ENCODE measurements at places on chromosomes 3 and 15. TPM values are rescaled to one million over a fixed set of nuclear protein-coding genes. Genes with fewer than 3 reads are reported as not detected.

MINAR1 gene
- not detected for polyA plus RNA-seq

TNFSF10 gene
- polyA plus RNA-seq = 89.4 TPM

ARNT2 gene
- polyA plus RNA-seq = not detected

GOLGA6B gene
- not detected for polyA plus RNA-seq

SLC22A14 gene
- 0.10 TPM for polyA plus RNA-seq

ENTPD3 gene
- polyA plus RNA-seq = not detected

ACKR4 gene
- polyA plus RNA-seq = 0.22 TPM

THRB gene
- 0.03 TPM for polyA plus RNA-seq

BMF gene
- 0.99 TPM for polyA plus RNA-seq

IL17RE gene
- 0.65 TPM for polyA plus RNA-seq

LRRC15 gene
- not detected for polyA plus RNA-seq

LRCH3 gene
- 21.5 TPM for polyA plus RNA-seq

KBTBD8 gene
- polyA plus RNA-seq = 1.6 TPM

PODXL2 gene
- polyA plus RNA-seq = 8.0 TPM

DNA sequence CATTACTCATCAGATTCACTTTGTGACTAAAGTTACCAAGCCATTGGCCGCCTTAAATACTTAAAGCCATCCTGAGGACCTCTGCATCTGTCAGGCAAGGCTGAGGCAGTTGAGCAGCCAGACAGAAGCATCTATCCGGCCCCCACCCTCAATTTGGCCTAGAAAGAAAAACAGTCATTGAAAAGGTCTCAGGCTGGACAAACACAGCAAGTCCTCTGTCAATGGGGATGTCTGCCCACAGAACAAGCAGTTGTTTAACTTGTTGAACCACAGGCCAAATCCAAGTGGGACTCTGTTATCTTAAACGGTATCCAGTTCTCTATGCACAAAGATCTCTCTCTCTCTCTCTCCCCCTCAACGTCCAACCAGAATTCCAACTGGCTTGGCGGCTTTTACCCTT lies 2.8 kb downstream of the ZIC4 start:
- no peak for DNase-seq

DNA sequence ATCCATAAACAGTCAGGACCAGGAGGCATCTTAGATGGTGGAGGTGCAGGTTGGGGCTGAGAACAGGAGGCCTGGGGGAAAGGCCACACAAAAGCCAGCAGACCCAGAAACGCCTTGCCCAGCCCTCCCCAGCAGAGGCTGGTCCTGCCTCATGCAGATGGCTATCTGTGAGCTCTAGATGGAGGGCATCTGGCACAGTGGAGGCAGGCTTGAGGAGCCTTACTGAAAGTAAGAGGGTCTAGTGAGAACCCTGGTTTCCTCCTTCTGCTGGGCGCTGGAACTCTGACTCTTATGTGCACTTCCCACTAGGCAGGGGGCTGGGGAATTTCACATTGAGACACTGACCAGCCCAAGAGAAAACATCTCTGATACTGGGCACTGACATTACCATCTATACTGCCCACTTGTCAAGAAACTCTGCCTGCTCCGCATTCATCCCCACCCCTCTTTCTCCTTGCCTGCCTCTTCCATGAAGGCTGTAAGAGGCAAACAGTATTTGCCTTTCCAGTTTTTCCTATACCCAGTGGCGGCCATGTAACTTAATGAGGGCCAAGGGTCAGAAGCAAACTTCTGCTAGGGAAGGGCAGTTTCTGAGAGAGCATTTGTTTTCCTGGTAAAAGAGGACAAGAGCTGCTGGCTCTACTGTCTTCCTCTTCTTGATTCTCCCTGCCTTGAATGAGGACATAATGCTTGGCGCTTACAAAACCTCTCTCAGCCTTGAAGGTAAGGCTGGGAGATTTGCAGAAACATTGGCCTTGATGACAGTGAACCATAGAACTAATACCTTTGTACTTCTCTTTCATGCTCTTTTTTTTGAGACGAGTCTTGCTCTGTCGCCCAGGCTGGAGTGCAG lies 4.4 kb upstream of the SCN5A start:
- no peak for DNase-seq

DNA sequence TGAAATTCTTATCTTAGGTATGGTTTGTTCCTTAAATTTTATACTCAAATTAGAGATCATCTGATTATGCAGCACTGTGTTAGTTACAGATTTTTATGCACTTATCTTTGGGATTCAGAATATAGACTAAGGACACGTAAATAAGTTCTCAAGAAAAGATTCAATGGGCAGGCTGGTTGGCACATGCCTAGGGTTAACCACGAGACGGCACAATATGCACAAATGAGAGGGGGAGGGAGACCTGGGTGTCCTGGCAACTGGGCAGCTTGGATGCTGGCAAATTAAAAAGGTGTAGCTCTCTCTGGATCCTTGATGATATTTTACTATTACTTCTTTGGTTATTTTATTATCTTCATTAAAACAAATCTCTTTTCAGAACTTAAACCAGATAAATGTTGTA lies 672 bp downstream of the AADAC start:
- no peak for DNase-seq

DNA sequence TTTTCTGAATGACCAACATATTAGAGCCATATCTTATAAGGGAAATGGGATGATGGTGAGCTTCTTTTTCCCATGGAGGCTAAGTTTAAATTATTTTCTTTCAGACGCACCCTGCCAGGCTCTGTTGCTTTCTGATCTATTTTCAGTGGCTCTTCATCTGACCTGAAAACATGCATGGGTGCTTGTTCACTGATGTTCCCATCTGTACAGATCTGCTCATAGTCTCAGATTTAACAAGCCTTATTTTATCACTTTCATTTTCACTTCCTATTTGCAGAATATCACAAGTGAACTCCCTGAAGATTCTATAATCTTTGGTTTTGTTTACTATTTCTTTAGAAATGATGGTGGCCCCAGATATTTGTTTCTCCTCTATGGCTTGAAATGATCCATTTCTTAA lies 31.1 kb upstream of the SUCLG2 start:
- peak; percentile 14 for DNase-seq

DNA sequence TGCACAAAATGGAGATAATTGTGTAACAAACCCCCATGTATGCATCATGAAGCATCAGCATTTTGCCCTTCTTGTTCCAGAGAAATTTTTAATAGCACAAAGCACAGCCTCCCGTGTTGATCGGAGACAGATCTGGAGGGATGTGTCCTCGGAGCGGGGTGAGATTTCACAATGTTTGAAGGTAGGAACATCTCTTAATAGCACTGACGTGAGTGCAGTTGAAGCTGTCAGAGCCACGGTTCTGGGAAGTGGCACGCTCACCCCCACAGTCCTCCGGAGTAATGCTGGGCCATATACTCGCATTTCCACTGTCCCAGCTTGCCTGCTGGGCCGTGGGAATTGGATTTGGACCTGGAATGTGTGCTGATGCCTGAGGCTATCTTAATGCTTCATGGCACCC lies 24.1 kb downstream of the ARPP21 start:
- DNase-seq = no peak

GRCh38 chr3:184813357-184813756 lies 1.4 kb downstream of the VPS8 start:
- DNase-seq = no peak

- DNase-seq = no peak
These were observed 5.3 kb downstream of the PLSCR2 start for GRCh38 chr3:146464005-146464595.

DNA sequence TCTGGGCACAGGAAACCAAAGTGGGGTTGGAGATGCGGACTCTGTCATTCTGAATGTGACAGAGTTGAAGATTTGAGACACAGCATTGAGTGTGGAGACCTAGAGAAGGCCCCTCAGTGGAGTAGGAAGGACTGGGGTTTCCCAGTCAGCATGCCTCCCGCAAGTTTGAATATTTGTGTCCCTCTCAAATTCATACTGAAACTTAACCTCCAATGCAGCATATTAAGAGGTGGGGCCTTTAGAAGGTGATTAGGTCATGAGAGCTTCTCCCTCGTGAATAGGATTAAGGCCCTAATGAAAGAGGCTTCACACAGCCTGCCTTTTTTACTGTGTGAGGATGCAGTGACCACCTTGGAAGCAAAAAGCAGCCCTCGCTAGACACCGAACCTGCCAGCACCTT lies 8.0 kb downstream of the HDDC3 start:
- no peak for DNase-seq

DNA sequence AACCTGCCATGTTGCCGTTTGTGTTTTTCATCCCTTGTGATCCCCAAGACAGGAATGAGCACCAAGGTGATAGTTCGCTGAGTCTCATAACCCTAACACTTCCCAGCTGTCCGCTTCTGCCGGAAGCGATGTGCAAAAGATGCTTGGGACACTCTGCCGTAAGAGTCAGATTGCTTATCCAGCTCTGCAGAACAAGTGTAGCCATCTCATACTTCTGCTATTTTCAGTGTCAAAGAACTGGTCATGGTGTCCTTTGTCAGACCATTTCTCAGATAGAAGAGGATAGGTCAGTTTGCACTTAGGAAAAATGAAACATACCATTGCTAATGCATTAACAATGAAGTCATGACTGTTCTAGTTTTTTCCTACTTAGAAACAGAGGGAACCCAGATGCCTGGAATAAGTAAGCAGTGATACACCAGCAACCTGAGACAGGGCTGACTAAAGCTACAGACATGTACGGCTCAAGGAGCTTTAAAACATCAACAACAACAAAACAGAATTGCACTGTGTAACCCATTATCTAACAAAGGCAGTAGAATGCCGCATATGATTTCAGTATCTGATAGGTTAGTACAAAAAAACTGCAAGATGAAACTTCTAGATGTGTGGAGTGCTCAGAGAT lies 134.0 kb upstream of the IL12A start:
- DNase-seq = no peak

DNA sequence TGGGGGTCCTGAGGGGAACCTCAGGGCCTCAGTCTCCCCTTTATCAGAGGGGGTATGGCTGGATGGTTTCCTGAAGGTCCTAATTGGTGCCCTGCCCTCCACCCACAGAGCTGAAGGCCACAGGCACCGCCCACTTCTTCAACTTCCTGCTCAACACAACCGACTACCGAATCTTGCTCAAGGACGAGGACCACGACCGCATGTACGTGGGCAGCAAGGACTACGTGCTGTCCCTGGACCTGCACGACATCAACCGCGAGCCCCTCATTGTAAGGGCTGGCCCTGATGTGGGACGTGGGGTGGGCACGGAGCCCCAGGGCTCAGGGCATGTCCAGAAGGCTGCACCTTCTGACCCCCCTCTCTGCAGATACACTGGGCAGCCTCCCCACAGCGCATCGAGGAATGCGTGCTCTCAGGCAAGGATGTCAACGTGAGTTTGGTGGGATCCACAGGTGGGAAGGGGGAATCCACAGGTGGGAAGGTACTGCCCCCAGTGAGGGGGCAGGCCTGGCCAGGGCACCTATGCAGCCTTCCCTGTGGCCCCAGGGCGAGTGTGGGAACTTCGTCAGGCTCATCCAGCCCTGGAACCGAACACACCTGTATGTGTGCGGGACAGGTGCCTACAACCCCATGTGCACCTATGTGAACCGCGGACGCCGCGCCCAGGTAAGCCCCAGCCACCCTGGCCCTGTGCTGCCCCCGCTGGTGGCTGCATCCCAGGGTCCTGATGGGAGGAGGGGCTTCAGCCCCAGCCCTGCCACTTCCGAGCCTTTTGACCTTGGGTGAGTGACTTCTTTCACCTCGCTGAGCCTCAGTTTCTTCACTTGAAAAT lies 17.5 kb upstream of the GNAT1 start:
- DNase-seq = no peak

DNA sequence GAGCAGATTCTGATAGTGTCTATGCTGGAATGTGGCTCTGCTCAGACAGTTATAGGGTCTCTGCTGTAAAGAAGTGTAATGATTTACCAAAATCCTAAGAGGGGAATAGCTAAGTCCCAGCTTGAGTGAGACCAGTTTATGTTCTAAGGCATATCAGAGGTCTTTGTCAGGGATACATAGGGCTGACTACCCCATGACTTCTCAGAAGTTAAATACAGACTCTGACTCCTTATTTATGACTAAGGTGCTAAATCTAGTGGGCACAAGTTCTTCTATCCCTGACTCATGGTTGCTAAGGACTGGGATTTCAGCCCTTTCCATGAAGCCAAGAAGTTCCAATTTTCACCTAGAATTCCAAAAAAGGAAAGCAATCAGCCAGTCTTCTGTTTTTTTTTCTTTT lies 192.6 kb upstream of the POU1F1 start:
- DNase-seq = no peak

- DNase-seq = no peak
These were observed 30.2 kb upstream of the VPS8 start for GRCh38 chr3:184781801-184782200.

- peak; percentile 76 for DNase-seq
These were observed 10.2 kb downstream of the SNRK start for GRCh38 chr3:43296565-43296964.

DNA sequence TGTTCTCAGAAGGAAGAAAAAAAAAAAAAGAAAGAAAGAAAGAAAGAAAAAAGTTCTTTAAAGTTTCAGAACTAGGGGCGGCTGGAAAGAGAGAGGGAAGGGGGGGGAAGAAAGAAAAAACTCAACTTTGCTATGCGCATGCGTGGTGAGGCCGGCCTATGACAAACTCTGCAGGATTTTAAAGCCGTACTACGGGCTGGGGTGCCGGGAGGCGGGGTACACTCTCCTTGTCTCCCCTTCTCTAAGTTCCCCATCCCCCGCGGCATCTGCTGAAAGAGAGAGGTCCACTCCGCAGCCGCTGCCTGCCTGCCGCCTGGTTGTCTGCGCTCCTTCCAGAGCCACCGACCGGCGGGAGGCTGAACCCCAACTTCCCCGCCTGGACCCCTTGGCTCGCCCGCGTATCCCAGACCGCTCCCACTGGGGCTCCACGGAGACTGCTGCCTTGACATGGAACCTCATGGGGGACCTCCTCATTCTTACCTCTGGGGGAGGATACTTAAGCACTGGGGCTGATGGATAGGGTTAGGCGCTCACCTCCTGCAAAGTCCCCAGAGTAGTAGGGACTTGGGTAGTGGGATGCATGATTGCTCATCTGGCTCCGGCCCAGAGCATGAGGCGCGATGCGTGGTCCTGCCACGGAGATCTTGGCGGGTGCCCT lies 1.4 kb upstream of the WNT5A start:
- DNase-seq = no peak

Measured in CD4-positive, alpha-beta memory T cell (primary cell).